Eye (tissue), 1 donor: ENCODE measurements at places on chromosomes 16 and 17.

- no peak for DNase-seq
Observed at GRCh38 chr17:869567-870525, 87.7 kb downstream of the MRM3 start.

- no peak for DNase-seq
Observed at GRCh38 chr17:81230043-81230820, 7.5 kb upstream of the CEP131 start.

DNA sequence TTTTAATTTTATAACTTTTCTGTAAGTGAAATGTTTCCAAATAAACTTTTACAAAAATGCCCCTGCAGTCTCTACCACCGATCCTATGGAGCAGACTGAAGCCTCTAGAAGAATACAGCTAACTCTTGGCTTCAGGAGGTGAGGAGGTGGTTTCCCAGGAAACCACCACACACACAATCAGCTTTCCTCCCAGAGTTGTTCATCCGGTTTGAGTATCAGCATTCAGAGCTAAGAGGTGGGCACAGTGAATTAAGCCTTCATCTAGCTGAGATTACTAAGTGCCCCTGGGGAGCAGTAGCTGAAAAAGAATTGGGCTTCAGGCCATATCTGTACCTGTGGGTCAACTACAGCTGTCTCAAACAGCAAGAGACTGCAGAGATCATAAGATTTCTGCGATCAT, 139.7 kb downstream of the AATF start:
- DNase-seq = no peak

DNA sequence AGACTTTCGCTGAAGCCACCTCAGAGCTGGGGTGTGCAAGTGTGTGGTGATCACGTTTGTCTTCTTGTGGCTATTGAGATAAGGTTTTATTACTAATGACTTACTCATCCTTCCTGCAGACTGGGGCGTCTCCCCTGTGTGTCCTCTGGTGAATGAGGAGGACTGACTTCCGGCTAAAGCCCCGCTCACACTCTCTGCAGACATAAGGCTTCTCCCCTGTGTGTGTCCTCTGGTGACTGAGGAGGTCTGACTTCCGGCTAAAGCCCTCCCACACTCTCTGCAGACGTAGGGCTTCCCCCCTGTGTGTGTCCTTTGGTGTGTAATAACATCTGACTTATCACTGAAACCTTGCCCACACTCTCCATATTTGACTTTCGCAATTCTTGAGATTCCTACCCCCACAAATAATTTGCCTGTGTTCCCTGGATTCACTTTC, 19.4 kb downstream of the PRDM7 start:
- DNase-seq = no peak

DNA sequence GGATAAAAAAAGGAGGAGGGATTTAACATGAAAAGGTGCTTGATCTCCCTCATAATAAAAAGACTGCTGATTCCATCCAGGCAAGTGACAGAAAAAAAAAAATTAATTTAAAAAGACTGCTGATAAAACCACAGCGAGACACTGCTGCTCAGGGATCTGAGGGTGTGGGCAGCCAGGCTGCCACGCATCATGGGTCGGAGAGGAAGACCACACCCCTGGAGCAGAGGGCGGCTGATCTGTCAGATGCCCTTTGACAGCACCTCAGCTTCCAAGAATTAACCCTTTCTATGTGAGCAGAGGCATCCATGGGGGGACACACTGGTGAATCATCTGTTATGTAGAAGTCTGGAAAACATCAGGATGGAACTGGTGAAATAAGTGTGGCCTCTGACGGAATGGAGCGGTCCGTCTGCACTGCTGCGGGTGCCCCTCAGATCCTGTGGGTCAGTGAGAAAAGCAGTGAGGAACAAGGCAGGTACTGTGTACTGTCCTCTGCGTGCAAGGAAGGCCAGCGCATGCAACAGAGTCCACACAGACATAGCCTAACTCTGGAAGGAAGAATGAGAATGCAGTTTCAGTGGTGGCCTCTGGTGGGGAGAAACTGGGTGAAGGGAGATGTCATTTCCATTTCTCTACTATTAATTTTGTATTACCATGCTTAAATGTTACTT, 19.8 kb downstream of the MAPT start:
- no peak for DNase-seq

DNA sequence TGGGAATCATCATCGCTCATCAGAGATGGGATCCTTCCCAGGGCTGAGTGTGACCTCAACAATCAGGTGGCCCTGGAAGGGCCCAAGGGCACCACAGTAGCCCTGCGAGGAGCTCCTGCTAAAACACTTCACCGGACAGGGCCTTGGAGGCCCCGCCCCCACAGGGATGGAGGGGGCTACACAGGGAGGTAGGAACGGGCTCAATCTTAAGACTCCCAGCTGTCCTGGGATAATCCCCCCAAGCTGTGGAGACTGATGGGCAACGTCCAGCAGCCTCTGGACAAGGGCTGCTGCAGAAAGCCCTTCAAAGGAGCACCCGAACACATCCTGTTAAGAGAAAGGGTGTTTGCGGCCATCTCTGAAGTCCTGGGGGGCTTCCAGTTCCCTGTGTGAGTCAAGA, 60.4 kb downstream of the ZNF423 start:
- DNase-seq = no peak

- DNase-seq = no peak
Observed at GRCh38 chr16:58049232-58050185, 24.0 kb downstream of the MMP15 start.

- DNase-seq = no peak
Observed at GRCh38 chr17:17805575-17805974, 31.2 kb downstream of the SREBF1 start.

- DNase-seq = peak; percentile 66
Observed at GRCh38 chr17:75878174-75878998, at the start of gene TRIM47. Gene TRIM47 (minus strand): TSS chr17:75878581. CDS start chr17:75878548, 33 bp downstream.

GRCh38 chr16:14678748-14679497, 15.2 kb downstream of the PLA2G10 start:
- no peak for DNase-seq

- peak; percentile 74 for DNase-seq
Observed at GRCh38 chr17:81291662-81292061, 3.4 kb downstream of the SLC38A10 start.
